Fibroblast of skin of left biceps (primary cell): ENCODE measurements at places on chromosomes 5 and 9.

GRCh38 chr5:89399548-89399947 lies 516.6 kb upstream of the MEF2C start:
- no peak for DNase-seq

- no peak for DNase-seq
Observed at GRCh38 chr5:160342413-160342941, 27.9 kb downstream of the C1QTNF2 start.

- no peak for DNase-seq
Observed at GRCh38 chr5:171845857-171846256, 60.2 kb downstream of the SMIM23 start.

DNA sequence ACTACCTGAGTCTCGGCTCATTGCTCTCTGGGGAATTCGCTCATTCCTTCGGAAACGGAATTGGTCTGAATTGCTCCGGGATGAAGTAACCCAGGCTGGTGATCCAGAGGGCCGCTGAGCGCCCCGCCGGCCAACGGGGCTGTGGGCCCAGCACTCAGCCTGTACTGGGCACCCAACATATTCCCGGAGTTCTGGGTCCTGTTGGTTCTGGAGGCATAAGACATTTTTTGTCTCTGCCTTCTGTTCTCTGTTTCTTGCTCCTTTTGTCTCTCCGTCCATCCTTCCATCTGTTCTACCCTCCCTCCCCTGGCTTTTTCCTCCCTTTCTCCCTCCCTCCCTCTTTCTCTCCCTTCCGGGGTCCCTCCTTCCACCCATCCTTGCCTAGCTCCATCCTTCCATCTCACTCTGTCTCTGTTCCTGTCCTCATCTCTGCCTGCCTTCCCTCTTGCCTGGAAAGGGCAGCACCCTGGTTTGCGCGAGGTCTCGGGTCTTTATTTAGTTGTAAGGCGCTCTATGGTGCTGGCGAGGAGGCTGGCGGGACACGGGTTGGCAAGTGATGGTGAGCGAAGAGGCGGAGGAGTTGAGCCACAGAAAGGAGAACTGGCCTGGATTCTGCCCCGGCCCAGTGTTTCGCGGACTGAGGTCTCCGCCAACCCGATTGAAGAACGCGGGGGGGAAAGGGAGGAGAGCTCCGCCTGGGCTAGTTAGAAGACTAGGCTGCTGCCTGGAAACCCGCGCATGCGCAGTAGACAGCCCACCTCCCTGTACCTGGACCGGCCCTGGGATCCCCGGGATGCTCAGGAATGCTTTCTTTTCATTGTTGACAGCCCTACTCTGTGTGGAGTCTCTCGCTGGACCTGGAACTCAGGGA lies 1468.0 kb downstream of the FOXD4L5 start:
- peak; percentile 54 for DNase-seq

DNA sequence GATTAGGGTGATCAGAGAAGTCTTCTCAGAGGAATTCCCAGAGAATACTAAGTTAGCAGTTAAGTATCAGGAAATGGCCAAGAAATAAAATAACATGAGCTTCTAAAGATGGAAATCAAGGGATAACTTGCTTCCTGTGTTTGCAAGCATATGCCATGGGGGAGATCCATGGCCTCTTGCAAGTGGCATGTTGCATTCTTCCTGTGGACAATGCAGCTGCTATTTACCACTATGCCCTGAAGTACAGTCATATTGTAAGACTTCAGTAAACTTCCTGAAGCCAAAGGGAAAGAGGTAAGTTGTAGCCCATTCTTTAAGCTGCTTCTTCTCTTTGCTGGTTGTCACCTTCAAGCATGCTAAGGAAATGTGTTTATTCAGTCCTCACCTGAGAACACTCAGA lies 154.7 kb upstream of the RUSC2 start:
- DNase-seq = no peak

GRCh38 chr9:111231801-111232580 lies 98.0 kb downstream of the OR2K2 start:
- DNase-seq = no peak

DNA sequence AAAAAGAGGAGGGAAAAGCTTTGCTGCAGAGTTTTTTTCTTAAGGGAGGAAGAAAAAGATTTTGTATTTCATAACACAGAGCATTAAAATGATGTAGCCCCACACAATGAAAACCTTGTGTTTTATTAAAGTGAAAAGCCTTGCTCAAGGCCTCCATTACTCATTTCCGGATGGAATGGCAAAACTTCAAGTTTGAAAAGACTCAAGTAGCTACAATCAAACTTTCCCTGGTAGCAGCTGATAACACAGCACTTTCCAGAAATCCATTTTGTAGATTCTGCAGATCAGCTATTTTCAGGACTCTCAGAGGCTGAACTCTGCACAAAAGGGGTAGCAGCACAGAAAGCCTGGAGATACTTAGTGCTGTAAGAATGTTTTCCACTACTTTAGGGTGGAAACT lies 374.8 kb downstream of the NFIB start:
- DNase-seq = peak; percentile 88

GRCh38 chr9:84937180-84937579 lies 267.7 kb downstream of the NTRK2 start:
- DNase-seq = no peak

DNA sequence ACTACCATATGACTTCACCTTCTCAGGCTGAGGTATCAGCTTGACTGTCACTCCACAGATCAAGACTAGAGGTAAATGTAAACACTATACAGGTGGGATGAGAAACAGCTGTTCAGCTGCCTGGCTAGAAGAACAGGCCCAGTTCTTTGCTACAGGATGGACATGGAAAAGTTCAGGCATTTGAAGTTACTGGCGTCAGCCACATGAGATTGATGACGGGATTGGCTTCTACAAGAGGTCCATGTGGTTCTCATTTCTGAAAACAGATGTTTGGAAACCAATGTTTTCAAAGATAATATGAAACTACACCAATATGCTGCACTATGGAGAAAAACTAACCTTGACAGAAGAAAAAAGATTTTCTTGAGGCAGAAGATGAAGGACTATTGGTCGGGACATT lies 324.1 kb downstream of the CDH10 start:
- DNase-seq = no peak
